Subcutaneous preadipocyte (primary cell): ENCODE measurements at places on chromosomes 4 and X. TPM values are rescaled to one million over a fixed set of nuclear protein-coding genes. Genes with fewer than 3 reads are reported as not detected.

Gene ZC4H2
- 4.3 and 4.4 TPM in 2 replicates for total RNA-seq

Gene NAP1L3
- total RNA-seq = 1.1 and 1.4 TPM in 2 replicates

Gene GLRA2
- total RNA-seq = not detected in 2 replicates

Gene OFD1
- total RNA-seq = 10.3 and 10.8 TPM in 2 replicates

Gene CYBB
- total RNA-seq = not detected in 2 replicates
